Foreskin keratinocyte (primary cell): ENCODE measurements at places on chromosomes 11 and 22. TPM values are rescaled to one million over a fixed set of nuclear protein-coding genes. Genes with fewer than 3 reads are reported as not detected.

Gene NRXN2
- not detected in 2 replicates for total RNA-seq

Gene DUSP8
- total RNA-seq: 0.71 and 0.88 TPM in 2 replicates

GRCh38 chr11:69403556-69404215 lies 77.8 kb upstream of the LINC01488 start:
- DNase-seq: no peak

DNA sequence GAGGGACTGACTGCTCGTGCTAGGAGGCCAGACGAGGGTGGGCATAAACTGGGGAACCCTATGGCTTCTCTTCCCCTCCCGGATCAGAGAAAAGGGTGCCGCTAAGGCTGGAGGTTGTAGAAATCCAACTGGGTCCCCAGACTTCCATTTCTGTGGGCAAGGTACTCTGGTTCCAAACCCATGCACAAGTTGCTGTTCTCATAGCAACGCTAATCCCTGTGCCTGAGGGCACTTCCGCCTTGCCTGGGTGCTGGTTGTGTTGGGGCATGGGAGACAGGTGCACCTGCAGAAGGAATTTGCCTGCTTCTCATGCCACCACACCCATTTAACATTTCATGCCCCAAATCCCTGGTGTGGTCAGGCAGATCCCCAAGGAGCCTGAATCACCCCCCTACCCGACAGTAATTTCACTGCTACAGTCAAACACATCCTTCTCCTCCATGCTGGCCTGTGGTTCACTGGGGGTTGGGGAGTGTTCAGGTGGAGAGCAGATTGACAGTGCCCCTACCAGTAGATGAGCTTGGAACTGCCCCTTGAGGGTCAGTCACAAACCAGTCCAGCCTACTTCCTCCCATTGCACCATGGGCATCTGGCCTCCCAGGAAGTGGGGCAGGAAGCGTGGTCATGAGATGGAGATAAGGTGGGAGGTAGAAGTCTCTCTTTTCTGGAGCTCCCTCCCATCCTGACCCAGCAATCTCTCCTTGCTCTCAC lies 1.2 kb downstream of the C2CD2L start:
- DNase-seq: peak; percentile 54

- no peak for DNase-seq
Observed at GRCh38 chr11:88402784-88403183, 65.2 kb upstream of the CTSC start.

DNA sequence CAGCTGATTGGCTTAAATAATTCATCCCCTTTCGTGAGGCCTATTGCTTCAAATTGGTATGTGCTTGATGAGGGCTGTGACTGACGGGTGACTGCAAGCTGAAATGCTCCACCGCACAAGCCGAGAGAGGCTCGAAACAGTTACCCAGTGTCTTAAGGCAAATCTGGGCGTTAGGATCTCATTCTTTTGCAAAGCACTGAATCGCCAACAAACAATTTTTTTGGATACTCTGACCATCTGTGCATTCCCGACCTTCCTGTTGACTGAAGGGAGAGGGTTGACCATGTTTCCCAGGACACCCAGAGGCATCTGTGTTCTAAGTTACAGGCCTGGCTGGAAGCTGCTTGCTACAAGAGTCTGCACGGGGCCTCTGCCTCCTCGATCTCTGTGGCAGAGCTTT lies 32.1 kb downstream of the CACNG2 start:
- no peak for DNase-seq

GRCh38 chr11:87298155-87298554 lies 260.4 kb downstream of the TMEM135 start:
- no peak for DNase-seq

DNA sequence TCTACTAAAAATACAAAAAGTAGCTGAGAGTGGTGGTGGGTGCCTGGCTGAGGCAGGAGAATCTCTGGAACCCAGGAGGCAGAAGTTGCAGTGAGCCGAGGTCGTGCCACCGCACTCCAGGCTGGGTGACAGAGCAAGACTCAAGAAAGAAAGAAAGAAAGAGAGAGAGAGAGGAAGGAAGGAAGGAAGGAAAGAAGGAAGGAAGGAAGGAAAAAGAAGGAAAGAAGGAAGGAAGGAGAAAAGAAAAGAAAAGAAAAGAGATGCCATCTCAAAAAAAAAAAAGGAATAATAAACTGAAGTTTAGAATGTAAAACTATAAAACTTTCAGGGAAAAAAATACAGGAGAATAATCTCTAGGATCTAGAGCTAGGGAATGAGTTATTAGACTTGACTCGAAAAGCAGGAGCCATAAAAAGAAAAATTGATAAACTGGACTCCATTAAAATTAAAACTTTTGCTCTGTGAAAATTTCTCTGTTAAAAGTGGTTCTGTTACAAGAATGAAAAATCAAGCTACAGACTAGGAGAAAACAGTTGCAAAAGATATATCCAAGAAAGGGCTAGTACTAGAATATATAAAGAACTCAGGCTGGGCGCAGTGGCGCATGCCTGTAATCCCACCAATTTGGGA lies 13.4 kb upstream of the SEPTIN5 start:
- DNase-seq: no peak

DNA sequence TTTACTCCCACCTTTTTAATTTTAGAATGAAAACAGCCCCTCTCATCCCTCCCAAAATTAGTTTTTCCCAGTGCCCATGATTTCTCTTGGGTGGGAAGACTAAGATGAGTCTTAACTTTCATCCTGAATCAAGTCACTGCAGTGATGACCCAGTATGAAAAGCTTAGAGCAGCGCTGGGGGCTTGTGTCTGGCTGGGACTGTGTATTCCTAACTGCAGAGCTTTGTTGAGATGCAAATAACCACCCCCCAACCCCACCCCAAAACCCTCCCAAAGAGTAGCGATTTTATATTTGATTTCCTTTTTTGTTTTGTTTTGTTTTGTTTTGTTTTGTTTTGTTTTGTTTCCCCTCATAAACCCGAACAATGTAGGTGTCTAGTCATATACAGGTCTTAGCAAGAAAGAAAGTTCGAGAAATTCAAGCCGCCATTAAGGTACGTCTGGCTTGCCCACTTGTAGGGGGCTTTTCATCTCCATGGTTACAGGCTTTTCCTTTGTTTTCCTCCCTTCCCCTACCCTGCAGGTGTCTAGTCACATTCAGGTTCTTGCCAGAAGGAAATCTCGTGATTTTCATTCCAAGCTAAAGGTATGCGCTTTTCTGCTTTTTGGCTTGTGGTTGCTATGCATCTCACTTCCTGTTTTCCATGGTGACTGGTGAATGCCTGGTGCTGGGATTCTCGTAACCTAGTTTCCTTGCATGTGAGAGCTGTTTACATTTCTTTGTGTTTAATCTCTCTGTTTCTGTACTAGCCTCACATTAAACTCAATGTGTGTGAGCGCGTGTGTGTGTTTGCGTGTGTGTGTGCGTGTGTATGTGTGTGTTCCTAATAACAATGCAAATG lies 144.6 kb upstream of the RASSF10 start:
- peak; percentile 88 for DNase-seq

- no peak for DNase-seq
Observed at GRCh38 chr11:125315079-125315740, 150.7 kb downstream of the PKNOX2 start.
